A549 treated with CORT108297 at 1 μM for 4 hours (cell line): ENCODE measurements at places on chromosomes 7 and 10. TPM values are rescaled to one million over a fixed set of nuclear protein-coding genes. Genes with fewer than 3 reads are reported as not detected.

Gene RBM20
- 1.1 to 1.7 TPM (median 1.5 TPM) in 5 replicates for total RNA-seq

Gene NPFFR1
- total RNA-seq: not detected in 5 replicates

Gene ZNF273
- 2.2 to 2.9 TPM (median 2.7 TPM) in 5 replicates for total RNA-seq

Gene SAMD9L
- 0.49 to 1.0 TPM (median 0.81 TPM) in 5 replicates for total RNA-seq

Gene TUBAL3
- total RNA-seq: 0.23 to 0.57 TPM (median 0.39 TPM) in 5 replicates

Gene HOXA1
- 2.5 to 4.0 TPM (median 3.5 TPM) in 5 replicates for total RNA-seq

Gene TSPAN33
- total RNA-seq: 5.3 to 6.8 TPM (median 6.0 TPM) in 5 replicates

Gene SUN1
- 70.7 to 98.7 TPM (median 95.3 TPM) in 5 replicates for total RNA-seq
